ENCODE measurements at places on chromosomes 4 and X.

GRCh38 chr4:30656828-30657227 is 63.3 kb upstream of the PCDH7 start:
- no peak for DNase-seq

- DNase-seq: no peak
Observed at GRCh38 chr4:174119051-174119450, 164.4 kb downstream of the FBXO8 start.

GRCh38 chr4:13933191-13933590 is 305.7 kb upstream of the BOD1L1 start:
- DNase-seq: no peak

DNA sequence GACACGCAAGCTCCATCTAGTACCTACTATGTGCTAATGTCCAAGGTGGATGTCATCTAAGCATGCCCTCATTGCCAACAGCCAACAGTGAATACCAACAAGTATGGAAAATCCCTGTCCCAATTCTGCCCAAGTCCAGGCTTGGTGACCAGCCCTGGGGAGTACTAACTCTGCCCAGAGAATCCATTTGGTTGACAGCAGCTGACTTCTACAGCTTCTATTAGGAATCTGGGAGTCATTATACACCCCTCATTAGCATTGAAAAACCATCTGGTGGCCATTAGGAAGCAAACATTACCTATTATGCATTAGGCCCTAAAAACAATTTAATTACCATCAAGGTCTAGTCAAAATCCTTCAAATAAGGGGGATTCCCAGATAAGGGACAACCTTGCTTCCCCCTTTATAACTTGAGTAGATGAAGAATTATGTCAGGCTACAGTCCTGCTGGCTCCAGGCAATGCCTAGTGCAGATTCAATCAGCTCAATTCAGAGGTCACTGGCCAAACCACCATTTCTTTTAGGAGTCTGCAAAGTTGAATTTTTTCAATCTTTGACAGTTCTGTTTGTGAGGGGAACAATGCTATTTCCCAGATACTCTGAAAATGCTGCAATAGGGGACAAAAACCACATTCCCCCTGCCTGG is 228.0 kb upstream of the LDB2 start:
- no peak for DNase-seq

DNA sequence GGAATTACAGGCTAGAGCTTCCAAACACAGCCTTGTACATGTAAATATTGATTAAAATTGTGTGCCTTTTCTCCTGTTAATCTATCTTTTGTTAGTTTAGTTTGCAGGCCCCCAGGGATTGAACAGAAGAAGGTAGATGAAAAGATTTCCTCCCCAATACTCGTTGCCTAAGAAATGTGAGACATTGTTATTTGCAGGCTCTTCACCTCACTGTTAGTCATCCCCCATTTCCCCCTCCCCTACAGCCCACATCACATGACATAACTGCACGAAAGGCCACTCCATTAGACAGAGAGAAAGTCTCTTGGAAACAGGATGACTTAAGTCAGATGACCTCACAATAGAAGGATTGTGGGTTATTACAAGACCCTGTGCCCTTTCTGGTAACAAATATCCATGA is 13.3 kb upstream of the MID1 start:
- no peak for DNase-seq

GRCh38 chrX:74405973-74406489 is 15.3 kb upstream of the SLC16A2 start:
- no peak for DNase-seq

DNA sequence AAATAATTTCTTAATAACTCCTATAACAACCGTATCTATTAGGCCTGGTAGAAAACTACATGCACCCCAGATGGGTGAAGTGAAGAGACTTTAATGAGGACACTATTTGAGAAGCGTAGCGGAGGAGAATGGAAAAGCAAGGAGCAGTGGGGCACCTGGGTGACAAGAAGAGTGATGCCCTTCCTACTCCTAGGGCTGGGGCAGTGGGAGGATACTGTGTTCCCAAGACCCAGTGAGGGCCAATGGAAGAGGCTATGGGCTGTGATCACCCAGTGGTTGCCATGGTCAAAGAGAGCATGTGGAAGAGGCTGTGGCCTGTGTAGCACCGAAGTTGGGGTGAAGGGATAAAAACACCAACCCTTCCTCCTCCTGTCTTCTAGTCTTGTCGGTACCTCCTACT is 86.5 kb upstream of the SHISA3 start:
- no peak for DNase-seq

DNA sequence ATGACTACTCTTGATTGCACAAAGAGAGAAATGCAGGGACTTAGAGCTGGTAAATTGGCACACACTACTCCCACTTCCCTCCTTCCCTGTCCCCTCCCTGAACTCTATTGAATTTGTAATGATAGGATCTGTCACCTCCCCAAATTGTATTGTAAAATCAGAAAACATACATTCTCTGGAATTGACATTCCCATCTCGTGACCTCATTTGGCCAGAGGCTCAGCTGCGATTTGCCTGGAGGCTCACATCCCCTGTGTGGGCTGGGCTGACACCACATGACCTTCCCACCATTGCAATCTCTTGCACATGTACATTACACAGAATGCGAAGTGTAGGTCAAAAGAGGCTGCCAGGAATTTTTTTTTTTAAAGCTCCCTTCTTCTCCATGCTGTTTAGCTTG is 172.1 kb downstream of the MID1IP1 start:
- DNase-seq: no peak

DNA sequence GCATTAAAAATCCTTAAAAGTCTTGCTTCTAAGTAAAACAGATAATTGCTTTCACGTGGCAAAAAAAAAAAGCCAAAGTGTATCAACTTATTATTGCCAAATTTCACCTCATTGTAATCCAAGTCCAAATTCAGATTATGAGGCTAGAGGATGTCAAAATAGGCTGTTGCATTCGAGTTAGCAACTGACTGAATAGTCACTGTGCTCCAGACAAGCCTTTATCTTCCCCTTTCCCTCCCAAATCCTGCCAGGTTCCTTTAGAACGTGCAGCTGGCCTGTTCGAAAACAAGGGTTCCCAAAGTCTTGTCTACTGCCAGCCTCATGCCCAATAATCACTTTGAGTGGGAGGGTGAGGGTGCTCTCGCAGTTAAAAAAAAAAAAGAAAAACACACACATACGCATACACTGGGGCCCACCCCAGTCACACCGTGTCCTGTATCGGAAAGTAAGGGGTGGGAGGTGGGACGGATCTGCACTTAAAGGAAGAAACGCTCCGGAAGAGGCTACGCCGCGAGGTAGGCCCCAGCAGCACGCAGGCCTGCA is 603 bp downstream of the MAD2L1 start:
- DNase-seq: no peak

GRCh38 chr4:82256718-82257117 is 117.1 kb downstream of the HNRNPD start:
- DNase-seq: no peak

DNA sequence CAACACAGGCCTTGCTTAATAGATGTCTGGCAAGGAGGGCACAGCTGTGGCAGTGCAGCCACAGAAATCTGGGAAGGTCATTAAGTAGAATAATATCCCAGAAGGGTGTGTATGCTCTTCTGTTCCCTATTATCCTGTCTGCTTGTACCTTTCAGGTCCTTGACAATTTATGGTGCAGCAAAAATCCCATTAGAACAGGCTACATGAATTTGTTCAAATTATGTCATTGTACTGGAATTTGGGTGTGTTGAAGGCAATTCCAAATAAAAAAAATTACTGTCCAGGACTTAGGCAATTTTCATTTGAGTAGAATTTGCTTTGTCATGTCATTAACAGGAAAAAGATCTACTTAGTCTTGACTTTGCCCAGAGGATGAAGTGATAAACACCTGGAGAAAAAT is 192.1 kb downstream of the IDS start:
- no peak for DNase-seq

DNA sequence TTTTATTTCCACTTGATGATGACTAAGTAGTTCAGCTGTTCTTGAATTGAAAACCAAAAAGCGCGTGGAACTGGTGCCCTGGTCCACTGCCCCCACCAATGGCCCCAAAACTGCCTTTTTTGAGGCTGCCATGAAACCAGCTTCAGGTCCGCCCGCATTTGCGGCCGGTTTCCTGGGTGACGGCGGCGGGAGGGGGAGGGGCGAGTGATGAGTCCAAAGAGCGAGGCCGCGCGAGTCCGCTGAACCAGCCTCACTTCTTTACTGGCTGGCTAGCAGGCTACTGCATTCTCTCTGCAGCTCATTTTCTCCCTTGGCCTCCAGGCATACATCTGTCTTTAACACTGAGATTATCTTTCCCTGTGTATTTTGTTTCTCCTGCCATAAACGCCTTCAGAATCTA is 72.9 kb upstream of the FABP2 start:
- no peak for DNase-seq

DNA sequence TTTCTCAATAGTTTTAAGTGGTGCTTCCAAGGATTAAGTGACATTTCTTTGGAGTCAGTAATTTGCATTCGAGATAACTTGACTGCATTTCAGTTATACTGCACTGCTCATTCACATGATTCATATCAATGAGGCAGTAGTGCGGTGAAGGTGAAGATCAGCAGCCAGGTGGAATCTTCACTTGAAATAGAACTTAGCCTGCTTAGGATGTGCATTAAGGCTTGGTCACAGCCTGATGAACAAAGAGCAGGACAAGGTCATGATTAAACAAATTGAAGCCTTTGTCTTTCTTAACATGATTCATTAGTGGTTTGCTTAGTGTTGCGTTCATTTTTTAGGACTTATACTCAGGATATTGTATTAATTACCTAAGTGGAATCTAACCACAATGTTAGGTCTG is 212.1 kb upstream of the GALNTL6 start:
- DNase-seq: no peak

GRCh38 chr4:87317527-87317926 is 5.2 kb downstream of the HSD17B13 start:
- DNase-seq: no peak

GRCh38 chrX:45762699-45763647 is 562.3 kb upstream of the DIPK2B start:
- no peak for DNase-seq

DNA sequence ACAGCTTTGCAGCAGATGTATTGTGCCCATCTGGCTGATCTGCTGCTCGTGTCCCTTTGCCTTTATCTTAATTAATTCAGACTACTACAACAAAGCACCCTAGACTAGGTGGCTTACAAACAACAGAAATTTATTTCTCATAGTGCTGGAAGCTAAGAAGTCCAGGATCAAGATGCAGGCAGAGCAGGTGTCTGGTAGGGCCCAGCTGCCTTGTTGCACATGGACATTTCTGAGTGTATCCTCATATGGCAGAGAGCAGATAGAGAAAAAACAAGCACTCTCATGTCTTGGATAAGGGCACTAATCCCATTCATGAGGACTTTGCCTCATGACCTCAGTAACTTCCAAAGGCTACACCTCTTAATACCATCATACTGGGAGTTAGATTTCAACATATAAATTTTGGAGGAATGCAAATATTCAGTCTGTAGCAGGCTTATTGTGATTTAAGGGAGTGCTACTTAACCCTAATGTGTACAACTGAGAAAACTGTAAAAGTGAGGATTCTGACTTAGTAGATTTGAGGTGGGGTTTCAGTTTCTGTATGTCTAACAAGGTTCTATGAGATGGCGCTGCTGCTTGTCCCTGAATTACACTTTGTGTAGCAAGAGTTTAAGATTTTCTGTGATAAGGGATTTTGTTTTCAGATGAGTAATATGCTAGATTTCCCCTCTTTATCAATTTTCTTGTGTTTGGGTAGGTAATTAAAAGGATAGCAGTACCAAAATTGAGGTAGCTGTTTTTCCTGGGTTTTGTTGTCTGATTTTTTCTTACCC is 473.2 kb upstream of the TECRL start:
- no peak for DNase-seq

DNA sequence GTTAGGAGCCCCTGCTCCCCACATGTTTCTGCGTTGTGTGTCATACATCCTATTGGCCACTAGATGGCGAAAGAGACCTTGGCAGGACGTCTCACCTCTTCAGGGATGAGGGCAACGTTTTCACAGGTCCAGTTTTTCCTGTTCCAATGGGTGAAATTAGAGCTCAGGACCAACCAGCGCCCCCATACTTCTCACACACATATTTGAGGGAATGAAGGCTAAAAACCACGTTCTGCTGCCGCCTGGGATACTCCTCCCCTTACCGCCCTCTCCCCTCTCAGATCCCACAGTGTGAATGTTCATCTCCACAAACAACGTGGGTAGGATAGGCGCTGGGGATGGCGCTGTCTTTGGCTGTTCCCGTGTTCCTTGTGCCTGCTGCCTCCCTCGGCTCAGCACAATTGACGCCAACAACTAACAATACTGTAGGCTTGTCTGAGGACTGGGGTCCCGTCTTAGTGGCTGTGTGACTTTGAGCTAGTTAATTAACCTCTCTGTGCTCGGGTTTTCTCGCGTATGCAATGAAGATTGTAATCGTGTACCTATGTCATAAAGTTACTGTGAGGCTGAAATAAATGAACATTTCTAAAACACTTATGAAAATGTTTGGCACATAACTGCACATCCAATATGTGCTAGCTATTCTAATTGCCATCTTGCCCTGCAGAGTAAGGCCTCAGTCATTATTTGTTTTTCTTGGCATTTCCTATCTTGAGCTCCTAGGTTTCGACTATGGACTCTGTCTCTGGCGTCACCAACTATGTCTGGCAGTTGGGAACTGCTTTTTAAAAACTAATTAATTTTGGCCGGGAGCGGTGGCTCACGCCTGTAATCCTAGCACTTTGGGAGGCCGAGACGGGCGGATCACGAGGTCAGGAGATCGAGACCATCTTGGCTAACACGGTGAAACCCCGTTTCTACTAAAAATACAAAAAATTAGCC is 181.3 kb upstream of the STK26 start:
- DNase-seq: no peak

DNA sequence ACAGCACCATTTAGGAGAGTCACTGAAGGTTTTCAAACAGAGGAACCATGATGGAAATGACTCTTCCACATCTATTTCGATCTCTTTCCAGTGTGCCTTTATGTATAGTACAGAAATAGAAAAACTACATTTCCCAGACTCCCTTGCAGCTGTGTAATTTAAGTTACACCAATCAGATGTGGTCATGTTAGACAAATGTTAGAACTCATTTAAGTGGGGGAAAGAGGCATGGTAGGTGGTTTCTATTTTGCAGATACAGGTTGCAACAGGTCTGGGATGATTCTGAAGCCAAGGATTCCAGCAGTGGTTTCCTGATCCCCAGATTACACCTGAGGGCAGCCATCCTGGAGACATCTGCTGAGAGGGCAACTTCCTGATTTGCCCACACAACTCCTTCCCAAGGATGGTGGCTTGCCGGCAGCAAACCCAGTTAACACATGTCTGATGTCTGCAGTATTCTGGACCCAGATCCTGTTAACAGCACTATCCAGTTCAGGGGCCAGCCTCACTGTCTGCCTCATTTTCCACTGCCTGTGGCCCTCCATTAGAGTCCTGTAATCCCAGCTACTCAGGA is 38.7 kb upstream of the PDK3 start:
- DNase-seq: no peak

DNA sequence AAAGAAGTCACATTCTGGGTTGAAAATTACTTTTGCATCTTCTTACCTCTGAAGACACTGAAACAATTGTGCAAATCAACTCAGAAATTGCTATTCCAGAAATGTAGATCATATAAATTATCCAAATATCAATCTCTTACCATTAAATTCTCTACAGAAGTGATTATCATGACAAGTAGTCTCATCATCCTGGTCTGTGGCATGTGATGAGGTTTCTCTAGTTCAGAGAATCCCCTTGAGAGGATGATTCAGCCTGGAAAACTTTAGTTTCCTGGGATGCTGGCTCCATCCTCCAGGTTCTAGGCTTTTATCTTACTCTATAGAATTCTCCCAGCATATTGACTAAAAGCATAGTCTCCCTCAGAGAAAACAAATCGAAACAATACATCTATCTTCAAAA is 76.2 kb upstream of the S100G start:
- DNase-seq: no peak

Data from stimulated activated CD4-positive, alpha-beta T cell treated with anti-CD3 and anti-CD28 coated beads, Interleukin-2, amount 100 ng/mL, for 48 hours (primary cell).